Tongue (tissue), 3 donors: ENCODE measurements at places on chromosomes 7 and 10. TPM values are rescaled to one million over a fixed set of nuclear protein-coding genes. Genes with fewer than 3 reads are reported as not detected.

MYL10 gene
- total RNA-seq, result 20.9 TPM

TUBAL3 gene
- 0.31 TPM for total RNA-seq

ATP6V0E2 gene
- 18.6 TPM for total RNA-seq

DNA sequence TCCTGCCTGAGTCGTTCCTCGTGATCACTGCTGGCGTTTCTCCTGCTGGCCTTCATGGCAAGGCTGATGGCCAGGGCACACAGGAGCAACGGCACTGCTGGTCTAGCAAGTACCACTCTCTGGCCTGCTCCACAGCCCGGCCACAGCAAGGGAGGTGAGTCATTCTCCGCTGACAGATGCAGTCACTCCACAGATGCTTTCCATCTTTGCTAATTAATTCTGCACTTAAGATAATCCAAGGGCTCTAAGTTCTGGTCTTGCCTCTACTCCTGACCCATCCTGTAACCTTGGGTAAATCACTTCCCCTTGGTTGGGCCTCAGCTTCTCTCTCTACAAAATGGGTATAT lies 244.4 kb downstream of the RPS24 start:
- no peak for DNase-seq

GRCh38 chr7:27901028-27901760 lies 161.2 kb downstream of the TAX1BP1 start:
- peak; percentile 29 for DNase-seq

- no peak for DNase-seq
These were observed 81.4 kb downstream of the ABI1 start for GRCh38 chr10:26779176-26779860.

CAMK2B gene
- 26.7 TPM for total RNA-seq

DNA sequence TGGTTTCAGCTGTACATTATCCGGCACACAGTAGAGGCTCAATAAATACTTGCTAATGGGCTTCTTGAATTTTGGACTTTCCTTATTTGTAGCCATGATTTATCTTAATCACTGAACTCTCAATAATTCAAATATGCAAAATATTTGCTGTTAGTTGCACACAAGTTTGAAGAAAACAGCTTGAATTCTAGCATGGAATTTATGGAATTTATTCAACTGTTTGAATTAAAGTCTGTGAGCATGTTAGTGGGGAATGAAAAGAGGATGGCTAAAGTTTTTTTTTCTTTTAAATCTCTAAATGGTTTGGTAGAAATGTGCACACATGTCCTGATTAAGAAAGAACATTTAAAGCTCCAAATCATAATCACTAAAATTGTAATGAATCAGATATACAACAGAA lies 42.5 kb downstream of the SIRT1 start:
- DNase-seq, result no peak

PAPOLB gene
- 0.10 TPM for total RNA-seq

- no peak for DNase-seq
These were observed 77.4 kb downstream of the ZNF365 start for GRCh38 chr10:62451611-62451975.

ACTL6B gene
- total RNA-seq, result not detected

DNA sequence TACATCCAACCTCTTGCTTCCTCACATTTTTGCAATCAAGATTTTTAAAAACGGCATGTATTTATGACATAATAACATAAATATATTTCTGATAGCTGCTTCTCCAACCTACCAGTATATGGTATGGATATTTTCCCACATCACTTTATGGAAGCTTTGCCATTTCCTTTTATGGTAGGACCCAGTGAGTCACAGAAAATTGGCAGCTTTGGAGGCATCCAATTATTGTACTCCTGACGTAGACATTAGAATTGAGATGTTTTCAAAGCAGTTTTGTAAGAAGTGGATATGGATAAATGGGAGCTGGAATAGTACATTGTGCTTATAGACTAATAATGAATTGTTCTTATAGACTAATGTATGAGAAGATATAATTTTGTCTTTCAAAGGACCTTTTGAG lies 23.8 kb upstream of the BICC1 start:
- DNase-seq, result no peak

NRF1 gene
- 19.6 TPM for total RNA-seq

GRCh38 chr7:145599376-145599775 lies 517.2 kb upstream of the CNTNAP2 start:
- no peak for DNase-seq

GRCh38 chr10:60429084-60429849 lies 39.6 kb upstream of the ANK3 start:
- DNase-seq, result no peak

- DNase-seq, result no peak
These were observed 38.2 kb downstream of the ABCB5 start for GRCh38 chr7:20653636-20654035.

- no peak for DNase-seq
These were observed 307.8 kb downstream of the PTPRN2 start for GRCh38 chr7:158279539-158280447.

DNA sequence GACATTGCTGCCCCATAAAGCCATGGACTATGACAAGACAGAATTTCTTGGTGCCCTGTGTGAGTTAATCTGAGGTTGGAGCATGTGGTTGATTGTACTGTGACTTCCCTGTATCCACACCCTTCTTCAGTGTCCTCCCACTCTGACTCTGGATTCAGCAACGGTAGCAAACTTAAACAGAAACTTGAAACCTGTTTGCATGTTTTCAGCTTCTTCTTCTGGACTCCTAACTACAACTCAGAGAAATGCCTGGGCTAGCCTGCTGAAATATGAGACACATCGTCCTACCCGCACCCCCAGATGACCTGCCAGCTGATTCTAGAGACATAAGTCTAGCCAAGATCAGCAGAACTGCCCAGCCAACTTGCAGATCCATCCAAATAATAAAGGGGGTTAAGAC lies 78.4 kb downstream of the IPMK start:
- peak; percentile 24 for DNase-seq

DNA sequence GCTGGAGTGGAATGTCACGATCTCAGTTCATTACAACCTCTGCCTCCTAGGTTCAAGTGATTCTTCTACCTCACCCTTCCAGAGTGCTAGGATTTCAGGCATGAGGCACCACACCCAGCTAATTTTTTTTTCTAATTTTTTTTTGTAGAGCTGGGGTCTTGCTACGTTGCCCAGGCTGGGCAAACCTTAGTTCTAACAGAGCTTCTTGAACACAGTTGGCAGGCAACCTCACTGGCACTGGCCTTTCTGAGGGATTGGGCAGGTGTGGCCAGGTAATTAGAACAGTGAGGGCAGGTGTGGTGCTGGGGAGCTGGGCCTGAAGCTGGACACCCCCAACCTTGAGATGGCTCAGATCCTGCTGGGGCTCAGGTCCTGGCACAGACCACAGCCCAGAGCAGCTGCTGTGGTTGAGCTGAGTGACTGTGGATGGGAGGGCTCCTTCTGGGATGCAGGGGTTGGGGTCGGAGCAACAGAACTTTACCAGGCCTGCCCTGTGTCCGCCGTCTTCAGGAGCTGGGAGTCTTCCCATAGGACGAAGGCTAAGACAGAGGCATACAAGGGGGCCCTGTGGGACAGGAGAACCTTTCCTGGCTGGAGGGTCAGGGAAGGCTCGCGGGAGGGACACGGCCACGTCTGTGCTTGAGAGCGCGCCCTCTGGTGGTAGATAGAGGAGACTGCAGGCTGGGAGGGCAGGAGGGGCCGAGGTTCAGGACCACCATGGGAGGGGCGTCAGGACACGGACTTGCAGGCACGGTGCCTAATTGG lies 48.2 kb downstream of the COL26A1 start:
- peak; percentile 74 for DNase-seq

DNA sequence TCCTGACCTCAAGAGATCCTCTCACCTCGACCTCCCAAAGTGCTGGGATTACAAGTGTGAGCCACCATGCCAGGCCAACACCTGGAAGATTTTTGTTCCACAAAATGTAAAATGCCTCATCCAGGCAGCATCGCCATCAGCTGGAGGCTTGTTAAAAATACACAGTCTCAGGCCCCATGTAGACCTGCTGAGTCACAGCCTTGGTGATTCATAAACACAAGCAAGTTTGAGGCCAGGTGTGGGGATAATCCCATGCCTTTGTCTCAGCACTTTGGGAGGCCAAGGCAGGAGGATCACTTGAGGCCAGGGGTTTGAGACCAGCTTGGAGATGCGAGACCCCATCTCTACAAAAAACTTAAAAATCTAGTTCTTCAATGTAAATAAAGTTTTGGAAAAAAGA lies 49.1 kb upstream of the FOXK1 start:
- no peak for DNase-seq

ITIH2 gene
- not detected for total RNA-seq

CFAP46 gene
- total RNA-seq, result 0.41 TPM

DNA sequence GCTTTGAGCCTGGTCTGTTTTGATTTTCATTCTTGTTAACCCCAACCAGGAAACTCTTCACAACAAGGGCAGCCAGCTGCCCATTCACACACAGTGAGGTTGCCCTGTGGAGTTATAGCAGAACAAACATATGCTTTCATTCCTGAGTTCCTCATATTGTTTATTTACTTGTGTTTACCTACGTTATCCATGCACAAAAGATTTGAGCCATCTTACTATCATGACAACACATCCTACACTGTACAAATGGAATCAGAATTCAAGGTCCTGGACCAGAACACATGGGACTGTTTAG lies 21.7 kb upstream of the BMPER start:
- DNase-seq, result no peak

- peak; percentile 65 for DNase-seq
These were observed 174.8 kb downstream of the RTKN2 start for GRCh38 chr10:62093863-62094291.

DNA sequence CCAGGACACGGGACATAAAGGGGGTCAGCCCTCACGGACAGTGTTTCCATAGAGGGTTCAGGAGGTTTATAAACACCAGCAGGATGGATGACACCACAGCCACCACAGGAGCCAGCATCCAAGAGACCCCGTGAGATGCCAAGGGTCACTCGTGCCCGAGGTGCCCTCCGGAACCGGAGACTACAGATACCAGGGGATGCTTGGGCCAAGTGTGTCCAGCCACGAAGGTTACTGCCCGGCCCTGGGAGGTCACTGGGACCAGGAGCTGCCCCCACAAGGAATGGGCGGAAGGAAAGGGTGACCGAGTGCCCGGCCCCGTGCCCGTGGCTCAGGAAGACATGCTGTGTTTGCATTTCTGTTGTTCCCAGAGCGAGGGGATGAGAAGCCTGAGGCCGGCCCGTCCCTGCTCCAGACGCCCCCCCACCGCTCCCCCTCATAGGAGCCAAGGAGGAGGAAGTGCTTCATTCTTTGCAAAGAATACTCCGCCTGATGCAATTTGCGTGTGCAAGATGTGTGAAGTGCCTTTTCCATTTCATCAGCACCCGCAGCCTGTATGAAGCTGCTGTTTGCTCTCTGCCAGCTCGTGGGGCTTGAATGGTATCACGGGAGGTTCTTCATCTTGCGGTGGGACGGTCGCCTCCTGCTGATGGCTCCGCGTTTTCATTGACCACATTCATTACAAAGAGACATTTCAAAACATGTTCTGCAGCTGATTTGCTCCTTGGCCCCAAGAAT lies 176.4 kb downstream of the ELFN1 start:
- no peak for DNase-seq

DNA sequence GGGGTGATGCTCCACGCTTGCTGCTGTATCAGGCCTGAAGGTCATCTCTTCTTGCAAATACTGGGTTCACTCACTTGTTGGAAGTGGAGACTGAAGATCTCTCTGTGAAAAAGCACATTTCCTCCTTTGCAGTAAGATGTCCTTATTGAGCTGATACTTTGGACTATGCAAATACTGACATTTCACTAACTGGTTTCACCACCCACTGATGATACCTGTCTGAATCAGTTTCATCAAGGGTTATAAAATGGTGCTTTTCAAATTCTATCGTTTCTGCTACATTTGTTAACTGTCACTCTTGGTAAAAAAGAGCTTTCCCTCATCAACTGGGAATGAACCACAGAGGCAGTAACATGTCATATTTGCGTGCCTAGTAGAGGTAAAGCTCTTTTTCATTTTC lies 35.5 kb downstream of the RAB19 start:
- DNase-seq, result no peak

DNA sequence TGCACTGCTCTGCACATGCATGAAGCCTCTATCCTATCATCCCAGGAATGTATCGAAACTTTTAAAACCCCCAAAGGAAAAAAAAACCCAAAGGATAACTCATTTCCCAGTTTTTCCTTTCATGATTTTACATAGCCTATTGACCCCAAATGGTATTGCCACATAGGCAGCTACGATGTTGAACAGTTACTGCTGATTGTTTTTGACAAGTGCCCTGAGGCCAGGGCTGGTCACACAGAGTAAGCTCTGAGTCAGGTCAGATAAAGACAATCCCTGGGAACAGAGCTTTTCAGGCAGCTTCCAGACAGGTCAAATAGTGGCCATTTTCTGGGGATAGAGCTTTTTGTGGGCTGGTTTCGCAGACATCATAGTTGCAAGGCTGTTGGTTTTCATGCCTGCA lies 52.1 kb downstream of the MYL10 start:
- no peak for DNase-seq

CEP55 gene
- 8.9 TPM for total RNA-seq

- peak; percentile 51 for DNase-seq
These were observed 386.5 kb upstream of the AUTS2 start for GRCh38 chr7:69211739-69212138.

DNA sequence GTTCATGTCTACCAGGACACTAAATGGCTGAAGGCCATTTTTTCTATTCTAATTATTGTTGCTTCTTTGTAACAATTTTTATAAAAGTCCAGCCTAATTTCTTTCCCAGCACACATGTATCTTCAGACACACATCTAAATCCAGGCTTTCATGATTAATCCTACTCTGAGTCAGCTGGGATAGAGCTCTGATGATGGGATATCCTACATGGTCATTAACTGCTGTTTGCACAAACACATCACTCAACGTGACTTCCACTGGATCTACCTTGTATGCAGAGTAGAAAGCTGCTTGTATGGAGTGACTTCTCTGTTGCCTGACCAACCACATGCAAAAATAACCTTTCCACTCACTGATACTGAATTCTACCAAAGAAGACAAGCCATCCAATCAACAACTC lies 260.9 kb downstream of the AHR start:
- peak; percentile 21 for DNase-seq

ITPRID1 gene
- total RNA-seq, result 0.92 TPM

DNA sequence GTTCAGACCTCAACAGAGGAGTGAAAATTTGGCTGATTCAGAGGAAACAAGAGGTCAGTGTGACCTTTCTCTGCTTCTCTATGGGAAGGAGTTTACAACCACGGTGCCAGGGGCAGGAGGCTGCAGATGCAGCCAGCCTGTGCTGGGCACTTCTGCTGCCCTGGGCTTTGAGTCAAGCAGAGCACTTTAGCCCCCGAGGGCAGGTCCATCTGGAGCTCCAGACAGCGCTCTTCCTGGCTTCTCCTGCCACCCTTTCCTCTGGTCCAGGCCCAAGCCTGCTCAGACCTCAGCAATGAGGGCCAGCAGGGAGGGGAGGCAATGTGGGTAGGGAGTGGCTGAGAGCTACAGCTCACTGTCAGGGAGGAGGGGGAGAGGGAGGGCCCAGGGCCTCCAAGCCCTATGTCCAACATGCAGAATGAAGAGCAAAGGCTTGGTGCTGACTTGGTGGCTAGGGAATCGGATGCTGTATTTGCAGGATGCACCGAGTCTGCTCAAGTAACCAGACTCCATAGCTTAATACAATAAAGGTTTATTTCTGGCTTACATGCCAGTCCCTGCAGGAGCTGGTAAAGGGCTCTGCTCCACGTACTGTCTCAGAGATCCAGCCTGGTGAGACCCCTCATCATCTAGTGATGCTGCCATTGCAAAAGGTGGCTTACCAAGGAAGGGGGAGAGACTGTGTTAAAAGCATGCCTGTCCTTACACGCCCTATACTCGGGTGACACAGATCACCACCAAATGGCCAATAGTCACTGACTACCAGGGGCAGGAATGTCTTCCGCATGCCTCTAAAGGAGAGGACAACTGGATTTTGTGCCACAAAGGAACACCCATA lies 481.6 kb downstream of the RPS24 start:
- DNase-seq, result no peak

STOX1 gene
- total RNA-seq, result 5.0 TPM

NUDT13 gene
- 2.1 TPM for total RNA-seq
